ENCODE measurements at places on chromosomes 6 and 20.

DNA sequence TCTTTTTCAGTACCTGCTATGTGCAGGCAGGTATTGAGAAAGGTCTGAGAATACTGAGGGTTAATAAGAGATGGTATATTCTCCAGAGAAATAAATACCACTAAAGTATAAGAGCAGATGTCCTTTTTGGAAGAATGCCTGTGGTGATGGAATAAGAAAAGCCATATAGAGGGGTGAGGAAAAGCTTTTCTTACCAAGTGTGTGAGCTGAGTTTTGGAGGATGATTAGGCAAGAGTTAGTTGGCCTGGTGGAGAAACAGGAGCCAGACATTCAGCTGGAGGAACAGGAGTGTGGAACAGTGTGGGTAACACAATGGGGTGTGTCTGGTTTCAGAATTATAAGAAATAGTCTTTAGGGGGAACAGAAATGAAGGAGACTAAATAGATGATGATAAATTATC, 19.9 kb downstream of the ZNF451 start:
- DNase-seq, result peak; percentile 18

DNA sequence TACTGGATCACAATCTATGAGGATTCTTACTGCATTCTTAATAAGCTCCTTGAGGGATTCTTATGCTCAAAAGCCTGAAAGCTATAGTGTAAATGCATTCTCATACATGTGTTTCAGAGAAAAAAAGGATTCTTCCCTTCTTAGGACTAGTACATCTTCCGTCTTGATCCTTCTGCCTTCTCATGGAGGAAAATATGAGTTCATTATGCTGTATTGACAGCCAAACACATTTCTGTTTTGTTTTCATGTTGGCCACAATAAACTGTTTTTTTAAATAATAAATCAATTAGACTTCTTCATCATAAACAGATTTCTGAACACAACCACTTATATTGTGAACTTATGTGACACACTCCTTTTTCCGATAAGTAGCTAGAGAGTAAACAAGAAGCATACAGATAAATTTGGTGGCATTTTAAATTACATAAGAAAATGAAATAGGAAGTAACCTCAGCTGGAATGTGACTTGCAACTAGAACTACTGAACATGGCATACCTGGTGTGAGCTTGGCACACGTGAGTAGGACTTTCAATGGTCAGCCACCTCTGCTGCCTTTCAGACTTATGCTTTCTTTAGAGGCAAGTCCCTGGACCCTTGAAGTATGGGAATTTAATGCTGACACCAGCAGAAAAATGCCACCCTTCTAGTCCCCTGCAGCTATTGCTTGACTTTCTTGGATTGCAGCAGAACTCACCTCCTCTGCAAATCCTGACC, 350.4 kb downstream of the BCKDHB start:
- no peak for DNase-seq

DNA sequence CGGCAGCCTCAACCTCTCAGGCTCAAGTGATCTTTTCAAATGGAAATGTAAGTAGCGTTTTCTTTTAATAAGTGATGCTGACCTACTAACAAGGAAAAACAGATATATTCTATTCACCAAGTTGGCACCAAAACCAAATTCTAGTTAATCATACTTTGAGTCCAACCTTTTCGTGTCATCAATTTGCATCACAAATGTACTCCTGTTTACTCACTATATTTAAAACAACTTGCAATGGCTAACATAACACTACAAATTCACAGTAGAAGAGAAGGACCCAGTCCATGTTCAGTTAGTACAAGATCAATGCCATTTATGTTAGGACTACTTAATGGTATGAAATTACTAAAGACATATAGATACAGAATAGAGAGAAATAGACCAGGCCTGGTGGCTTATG, 50.0 kb downstream of the MDN1 start:
- no peak for DNase-seq

DNA sequence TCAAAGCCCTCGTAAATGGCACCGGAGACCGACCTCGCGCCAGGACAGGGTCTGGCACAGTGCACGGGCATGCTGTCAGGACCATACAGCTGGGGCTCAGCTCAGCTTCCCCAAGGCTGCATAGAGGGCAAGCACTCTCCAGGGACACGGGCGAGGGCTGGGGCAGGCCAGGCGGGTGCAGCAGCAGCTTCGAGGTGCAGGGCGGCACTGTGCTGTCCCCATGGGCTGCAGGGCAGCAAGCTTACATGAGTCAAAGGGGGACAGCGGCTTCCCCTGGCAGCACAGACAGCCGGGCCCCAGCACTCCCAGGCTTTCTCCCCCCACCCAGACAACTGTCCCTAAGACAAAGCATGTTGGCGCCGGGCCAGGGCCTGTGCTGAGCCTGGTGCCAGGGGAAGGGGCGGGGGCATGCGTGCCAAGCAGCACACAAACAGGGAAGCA, 25.7 kb downstream of the PSMG4 start:
- no peak for DNase-seq

- DNase-seq, result no peak
Observed at GRCh38 chr6:1913577-1913976, 303.9 kb downstream of the FOXC1 start.

DNA sequence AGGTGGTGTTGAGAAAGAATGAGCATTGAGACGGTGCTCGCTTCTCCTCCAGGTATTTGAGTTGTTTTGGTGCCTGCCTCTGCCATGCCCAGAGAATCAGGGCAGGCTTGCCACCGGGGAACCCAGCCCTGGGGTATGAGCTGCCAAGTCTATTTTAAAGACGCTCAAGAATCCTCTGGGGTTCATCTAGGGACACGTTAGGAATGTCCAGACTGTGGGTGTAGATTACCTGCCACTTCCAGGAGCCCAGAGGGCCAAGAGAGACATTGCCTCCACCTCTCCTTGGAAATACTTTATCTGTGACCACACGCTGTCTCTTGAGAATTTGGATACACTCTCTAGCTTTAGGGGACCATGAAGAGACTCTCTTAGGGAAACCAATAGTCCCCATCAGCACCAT, 28.3 kb downstream of the SAYSD1 start:
- DNase-seq, result no peak

DNA sequence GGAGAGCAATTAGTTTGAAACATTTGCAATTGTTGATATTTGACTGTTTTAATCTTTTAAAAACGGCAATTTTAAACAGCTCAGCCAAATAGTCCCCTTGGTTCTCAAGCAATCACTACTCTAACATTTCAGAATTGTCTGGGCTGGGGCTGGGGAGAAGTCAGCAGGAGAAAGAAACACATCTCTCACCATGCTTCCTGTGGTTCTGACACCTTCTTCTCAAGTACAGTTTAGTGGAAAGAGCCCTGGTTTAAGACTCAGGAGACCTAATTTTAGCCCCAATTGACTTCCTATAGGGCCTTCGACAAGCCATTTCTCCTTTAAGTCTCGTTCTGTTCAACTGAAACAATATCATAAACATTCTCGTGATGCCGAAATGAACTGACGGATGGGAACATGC, 168.4 kb upstream of the CDYL start:
- no peak for DNase-seq

- DNase-seq, result no peak
Observed at GRCh38 chr6:3250231-3250675, 8.5 kb upstream of the PSMG4 start.

- DNase-seq, result peak; percentile 68
Observed at GRCh38 chr6:137699031-137699683, 167.9 kb upstream of the TNFAIP3 start.

DNA sequence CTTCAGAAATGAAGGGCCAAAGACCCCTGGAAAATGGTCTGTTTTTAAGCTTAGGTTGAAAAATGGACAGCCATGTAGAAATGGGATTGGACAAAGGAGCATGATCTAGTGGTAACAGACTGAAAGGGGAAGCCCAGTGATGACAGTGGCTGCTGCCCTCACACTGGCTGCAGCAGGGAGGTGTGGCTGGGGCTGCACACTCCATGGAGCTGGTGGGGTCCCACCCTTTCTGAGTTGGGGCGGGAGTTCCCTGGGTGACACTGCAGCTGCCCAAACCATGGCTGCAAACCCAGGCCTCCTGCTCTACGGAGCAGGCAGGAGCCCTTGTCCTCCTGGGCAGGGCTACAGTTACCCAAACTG, 8.5 kb upstream of the PACSIN1 start:
- no peak for DNase-seq

DNA sequence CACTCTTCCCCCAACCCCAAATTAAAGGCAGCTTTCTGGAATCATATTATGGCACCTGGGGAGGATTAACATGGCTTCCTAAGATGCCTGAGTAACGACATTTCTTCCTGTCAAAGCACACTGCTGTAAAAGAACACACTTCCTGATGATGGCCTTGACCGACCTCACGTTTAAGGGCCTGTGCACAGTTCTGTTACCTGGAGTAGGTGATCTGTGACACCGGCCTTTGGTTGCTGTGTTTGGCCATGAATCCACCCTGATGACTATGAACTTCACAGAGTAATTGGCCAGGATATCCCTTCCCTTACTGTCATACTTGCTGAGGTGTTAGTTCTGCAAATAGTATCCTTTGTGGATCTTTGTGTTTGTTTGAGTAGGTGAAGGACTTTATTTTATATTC, 45.8 kb downstream of the PLCB4 start:
- DNase-seq, result no peak

- DNase-seq, result no peak
Observed at GRCh38 chr20:37390891-37391525, 45.1 kb downstream of the SRC start.

GRCh38 chr20:38353316-38353715, 7.0 kb downstream of the LBP start:
- peak; percentile 46 for DNase-seq

- DNase-seq, result no peak
Observed at GRCh38 chr20:50372770-50373088, 137.5 kb upstream of the PTPN1 start.

DNA sequence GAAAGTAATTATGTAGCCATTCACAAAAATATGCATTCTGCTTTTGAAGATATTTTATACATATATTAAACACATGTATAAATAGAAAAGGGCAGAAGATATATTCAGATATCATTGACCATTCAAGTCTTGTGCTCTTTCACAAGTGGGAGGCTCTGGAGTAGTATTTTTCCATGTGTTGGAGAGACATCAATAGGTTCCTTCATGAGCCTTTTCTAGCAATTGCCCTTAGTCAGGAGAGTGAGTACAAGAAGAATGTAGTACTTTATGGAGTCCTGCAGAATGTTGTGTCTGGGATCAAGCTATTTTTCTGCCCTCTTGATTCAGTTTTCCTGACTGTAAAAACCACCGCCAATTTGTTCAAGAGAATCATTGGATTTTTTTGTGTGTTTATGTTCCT, 117.9 kb downstream of the LRRC1 start:
- DNase-seq, result no peak

DNA sequence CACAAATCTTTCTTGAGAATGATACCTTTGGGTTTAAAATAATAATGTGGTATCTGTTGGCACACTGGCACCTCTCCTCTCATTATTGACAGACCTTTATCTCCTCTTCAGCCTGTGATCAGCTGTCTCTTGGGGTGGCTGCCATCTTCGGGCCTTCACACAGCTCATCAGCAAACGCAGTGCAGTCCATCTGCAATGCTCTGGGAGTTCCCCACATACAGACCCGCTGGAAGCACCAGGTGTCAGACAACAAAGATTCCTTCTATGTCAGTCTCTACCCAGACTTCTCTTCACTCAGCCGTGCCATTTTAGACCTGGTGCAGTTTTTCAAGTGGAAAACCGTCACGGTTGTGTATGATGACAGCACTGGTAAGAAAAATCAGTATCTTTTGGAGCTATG, 232.8 kb downstream of the GRIK2 start:
- no peak for DNase-seq

DNA sequence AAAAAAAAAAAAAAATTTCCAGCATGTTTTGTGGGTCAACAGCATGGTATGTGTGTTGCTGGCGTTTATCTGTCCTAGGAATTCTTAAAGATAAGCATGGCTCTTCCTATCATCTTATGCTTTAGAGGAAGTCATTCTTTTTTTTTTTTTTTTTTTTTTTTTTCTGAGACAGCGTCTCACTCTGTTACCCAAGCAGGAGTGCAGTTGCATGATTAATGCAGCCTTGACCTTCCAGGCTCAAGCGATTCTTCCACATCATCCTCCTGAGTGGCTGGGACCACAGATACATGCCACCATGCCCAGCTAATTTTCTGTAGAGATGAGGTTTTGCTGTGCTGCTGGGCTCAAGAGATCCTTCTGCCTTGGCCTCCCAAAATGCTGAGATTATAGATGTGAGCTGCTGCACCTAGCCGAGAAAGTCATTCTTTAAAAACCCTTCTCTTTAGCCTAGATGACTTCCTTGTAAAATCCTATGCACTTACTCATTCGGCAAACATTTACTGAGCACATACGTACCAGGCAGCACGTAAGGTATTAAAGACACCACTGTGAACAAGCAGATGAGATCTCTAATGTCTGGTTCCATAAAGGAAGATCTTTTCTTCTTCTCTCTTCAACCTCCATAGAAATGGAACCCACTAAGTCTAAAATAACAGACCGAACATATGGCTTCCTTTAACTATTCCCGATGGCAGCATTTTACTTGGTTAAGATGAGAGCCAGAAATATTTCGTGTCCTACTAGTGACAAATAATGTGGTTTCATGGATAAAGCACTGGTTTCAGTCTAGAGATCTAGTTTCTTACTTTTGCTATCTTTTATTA, 122.4 kb downstream of the RIN2 start:
- DNase-seq, result peak; percentile 72

Measured in GM23248 (cell line).